ENCODE measurements at places on chromosomes 11 and 22.

GRCh38 chr22:45552580-45553350, 50.1 kb downstream of the FBLN1 start:
- DNase-seq: no peak

- peak; percentile 37 for DNase-seq
These were observed 800 bp downstream of the KCTD21 start for GRCh38 chr11:78187366-78188285.

DNA sequence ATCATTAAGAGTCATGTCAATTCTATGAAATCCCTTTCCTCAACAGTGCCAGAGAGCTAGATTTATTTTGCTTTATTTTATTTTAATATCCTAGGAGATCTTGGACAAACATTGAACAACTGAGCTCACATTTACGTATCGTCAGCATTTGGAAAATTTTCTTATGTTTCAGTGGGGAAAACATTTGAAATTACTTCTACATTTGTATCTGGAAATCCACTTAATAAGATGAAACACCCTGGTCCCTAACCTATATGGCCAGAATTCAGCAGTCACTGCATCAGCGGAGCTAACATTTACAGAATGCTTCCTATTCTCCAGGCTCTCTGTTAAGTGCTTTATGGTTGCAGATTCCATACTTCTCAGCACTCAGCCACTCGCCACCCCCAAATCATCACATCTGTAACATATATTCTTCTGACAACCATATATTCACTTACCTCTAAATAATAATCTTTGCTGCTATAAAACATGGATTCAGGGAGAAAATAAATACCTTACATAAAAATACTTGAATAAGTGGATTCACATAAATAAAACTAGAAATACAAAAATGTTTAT, 773.9 kb downstream of the JRKL start:
- no peak for DNase-seq

GRCh38 chr11:60396382-60396781, at the start of gene MS4A14:
MS4A14 (plus strand) TSS chr11:60396459; CDS start chr11:60396579, 120 bp downstream.
- no peak for DNase-seq

- no peak for DNase-seq
These were observed 5.0 kb downstream of the THY1 start for GRCh38 chr11:119417726-119418540.

DNA sequence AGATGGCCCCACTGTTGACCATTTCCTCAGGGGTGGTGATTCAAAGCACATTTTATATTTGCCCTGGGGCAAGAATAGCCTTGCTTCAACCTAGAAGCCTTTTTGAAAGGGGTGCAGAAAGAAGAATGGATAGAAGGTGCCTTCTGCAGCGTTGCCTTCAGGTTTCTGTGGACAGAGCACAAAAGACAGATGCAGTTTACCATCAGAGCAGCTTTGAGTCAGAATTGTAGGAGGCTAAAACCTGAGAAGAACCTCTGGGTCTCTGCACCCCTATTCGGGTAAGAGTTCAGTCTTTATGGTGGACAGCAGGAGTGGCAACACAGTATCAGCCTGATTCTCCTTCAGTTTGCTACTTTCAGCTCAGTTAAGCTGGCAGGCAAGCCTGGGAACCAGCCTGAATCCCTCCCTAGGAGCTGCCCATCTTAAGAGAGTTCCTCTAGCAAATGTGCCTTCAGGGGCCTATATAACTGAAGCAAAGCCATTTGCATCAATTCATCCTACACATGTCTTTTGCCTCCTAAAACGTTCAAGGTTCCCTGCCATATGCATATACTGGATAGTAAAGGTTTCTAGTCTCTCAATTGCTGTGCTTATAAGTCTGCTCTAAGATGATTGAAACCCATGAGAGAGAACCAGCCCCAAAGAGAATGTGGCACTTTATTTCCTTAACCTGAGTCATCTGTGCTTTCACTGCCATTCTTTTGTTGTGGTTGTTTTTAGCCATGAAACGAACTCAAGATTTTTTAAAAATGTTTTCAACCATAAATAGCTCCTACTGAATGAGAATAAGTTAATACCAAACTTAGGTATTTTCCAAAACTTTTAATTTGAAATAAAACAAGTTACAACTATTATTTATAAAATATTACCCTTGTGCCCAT, 123.0 kb downstream of the TRIM44 start:
- no peak for DNase-seq

DNA sequence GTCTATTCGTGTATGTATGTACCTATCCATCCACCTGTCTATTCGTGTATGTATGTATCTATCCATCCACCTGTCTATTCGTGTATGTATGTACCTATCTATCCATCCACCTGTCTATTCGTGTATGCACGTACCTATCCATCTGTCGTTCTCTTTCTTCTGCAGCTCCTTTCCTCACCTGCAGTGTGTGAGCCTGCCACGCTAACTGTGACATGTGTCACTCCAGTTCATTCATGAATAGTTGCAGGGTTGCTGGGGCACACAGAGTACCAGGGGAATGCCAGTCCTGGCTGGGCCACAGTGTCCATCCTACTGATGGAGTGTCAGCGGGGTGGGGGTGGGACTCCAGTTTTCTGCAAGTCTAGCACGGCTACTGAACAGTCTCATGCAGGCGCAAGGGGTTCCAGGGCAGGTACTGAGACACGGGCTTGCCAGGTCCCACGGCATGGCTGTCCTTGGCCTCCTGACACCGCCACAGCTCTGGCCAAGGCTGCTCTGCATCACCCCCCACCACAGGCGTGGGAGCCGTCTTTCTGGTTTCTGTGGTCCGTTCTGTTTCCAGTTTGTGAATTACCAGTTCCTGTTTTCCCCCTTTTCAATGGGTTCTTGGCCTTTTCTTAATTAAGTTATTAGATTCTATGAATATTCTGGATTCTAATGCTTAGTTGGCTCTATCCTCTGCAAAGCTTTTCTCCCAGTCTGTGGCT, 88.8 kb upstream of the CLDN5 start:
- DNase-seq: no peak

- DNase-seq: no peak
These were observed 6.3 kb upstream of the FXYD2 start for GRCh38 chr11:117830674-117831351.

DNA sequence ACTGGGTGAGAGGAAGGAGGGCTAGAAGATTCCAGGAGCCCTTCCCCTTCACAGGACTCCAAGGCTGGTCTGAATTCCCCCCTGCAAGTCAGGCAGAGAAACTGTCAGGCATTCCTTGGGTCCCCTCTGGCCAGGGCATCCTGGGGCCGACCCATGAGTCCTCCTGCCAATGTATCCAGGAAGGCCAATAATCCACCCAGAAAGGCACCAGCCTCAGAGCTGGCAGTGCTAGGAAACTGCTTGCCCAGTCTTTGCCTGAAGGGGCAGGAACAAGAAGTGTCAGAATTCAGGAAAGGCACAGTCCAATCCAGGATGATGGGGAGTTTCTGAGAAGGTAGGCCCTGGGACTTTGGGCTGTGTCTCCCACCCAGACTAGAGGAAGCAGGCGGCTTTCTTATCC, 41.0 kb downstream of the BUD13 start:
- no peak for DNase-seq

- no peak for DNase-seq
These were observed 5.2 kb downstream of the C11orf52 start for GRCh38 chr11:111923951-111924350.

GRCh38 chr11:26951809-26952515, 42.0 kb upstream of the FIBIN start:
- DNase-seq: no peak

GRCh38 chr11:34575671-34576070, 45.2 kb upstream of the EHF start:
- DNase-seq: no peak

- no peak for DNase-seq
These were observed 77.4 kb upstream of the WNT7B start for GRCh38 chr22:46054091-46055073.

- DNase-seq: no peak
These were observed 63.2 kb downstream of the PACS1 start for GRCh38 chr11:66133216-66133775.

DNA sequence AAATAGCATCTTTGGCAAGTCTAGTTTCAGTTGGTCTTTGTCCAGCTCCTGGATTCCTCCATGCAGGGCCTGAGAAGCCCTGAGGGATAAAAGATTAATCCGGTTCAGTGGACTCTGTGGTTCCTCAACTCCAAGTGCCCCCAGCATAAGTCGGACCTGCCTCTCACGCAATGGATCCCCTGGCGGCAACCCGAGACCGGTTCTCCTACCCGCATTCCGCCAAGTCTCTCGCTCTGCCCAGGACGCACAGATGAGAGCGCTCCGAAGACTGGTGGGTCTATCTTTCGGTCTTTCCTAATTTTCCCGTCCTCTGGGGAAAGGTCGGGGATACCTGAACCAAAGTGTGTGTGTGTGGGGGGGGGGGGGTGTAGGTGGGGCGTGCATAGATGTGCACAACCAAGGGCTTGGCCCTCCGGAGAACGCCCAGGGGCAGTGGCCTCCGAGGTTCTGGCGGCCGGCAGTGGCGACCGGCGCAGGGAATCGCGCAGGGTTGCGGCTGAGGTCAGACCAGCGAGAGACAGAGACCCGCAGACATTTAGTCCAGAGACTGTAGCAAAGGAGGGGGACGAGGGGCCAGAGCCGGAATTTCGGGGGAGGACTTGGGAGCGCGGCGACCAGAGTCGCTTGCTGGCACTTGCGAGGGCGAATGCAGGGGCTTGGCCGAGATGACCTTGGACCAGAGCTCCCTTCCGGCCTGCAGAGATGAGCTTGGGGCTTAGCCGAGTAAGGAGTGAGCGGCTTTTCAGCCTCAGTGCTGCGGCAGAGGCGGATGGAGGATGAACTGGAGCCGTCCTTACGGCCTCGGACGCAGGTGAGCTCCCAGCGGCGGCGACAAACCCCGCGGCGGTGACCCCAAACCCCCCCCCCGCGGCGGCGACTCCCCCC, 712 bp upstream of the SLC2A11 start:
- DNase-seq: no peak

DNA sequence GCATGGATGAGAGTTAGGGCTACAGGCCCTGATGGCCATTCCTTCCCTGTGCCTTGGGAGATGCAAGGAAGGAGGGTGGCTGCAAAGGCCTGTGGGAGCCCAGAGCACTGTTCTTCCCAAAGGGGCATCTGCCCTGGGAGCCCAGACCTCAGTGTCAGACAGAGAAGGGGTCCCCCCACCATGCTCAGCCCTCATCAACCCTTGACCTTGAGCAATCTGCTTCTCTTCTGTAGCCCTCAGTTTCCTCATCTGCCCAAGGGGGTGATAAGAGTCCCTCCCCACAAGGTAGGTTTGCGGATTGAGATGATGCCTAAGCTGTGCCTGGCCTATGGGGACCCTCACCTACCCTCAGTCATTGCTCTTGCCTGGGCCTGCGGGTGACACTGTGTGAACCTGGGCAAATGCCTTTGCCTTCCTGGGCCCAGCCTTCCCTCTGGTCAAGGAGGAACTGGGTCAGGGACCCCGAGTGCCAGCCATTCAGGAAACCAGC, 47.5 kb downstream of the IGLL5 start:
- DNase-seq: no peak

DNA sequence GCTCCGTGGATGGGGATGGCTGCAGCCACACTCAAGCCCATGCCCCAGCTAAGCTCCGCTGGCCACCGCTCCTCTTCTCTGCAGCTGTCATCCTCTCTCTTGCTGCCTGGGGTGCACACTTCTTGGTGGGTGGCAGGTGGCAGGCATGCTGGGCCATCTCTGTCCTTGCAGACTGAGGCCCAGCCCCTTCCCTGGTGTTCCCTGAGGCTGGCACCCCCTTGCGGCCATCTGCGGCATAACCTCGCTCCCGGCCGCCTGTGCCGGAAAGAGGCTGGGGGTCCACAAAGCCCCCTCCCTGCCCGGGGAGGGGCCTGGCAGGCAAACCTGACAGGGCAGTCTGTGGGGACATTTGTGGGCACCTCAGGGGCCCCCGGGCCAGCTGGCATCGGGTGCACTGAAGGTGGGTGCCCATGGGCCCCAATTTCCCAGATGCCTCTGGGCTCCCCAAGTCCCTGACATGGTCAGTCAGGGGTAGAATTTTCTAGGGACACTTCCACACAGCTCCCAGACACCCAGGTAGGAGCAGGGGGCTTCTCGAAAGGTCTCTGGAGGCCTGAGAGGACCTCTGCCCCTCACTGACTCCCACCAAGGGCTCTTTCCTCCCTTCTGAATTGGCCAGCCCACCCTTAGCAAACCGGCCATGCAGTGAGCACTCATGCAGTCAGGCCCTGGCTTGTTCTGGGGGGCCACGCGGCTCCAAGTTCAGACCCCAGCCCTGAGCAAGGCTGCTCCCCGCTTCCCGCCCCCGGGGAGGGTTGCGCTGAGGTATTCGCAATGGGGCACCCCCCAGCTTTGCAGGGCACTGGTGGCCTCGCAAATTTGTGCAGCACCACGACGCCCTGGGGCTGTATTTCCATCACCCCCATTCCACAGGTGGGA, 23.5 kb upstream of the TH start:
- peak; percentile 39 for DNase-seq

- DNase-seq: no peak
These were observed 7.8 kb upstream of the JAML start for GRCh38 chr11:118232659-118233058.

- no peak for DNase-seq
These were observed 20.4 kb upstream of the EIF4G2 start for GRCh38 chr11:10829139-10829538.

DNA sequence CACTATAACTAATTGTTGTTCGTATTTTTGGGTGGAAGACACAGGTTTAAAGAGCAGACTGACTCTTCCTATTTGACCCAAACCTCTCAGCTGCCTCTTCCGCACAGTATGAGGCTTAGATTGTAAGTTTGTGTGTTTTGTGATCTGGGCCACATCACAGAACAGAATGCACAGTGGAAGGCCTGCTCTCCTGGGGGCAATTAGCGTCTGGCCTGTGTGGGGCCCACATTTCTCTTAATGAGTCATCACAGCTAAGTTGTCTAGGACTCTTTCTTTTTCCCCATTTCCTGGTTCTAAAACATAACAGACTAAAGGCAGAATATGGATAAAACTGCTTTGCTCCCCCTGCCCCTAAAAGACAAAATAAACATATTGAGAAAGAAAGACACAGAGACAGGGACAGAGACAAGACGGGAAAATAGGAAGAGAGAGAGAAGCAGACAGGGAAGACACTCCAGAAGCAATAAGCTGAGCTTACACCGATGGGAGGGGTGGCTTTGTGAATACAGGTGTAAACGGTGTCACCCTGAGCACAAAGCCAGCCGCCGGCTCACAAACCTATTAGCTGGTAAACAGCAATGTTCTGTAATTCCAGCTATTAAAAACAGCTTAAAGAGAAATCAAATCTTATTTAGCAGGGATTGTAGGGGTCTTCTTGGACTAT, 127.4 kb upstream of the OPCML start:
- DNase-seq: no peak

GRCh38 chr11:17831883-17832282, 97.3 kb downstream of the KCNC1 start:
- no peak for DNase-seq

DNA sequence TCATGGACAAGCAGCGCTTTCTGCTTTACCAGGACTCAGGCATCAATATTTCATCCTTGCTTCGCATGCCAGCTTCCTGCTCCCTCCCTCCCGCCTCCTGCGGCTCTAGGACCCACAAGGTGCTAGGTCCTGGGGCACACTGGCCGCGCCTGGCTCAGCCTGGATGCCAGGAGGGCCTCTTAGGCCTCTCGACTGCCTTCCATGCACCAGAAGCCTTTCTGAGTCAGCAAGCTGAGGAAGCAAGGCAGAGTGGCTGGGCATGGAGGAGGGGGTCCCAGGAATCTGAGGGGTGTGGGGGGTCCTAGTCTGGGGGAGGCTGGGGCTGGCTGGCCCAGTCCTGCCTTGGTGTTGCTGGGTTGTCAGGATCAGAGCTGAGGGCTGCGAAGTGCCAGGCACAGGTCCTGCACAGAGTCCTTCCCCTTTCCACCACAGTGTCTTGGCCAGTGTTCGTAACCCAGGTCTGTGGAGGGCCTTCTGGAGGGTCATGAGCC, 61.0 kb upstream of the THY1 start:
- DNase-seq: no peak

Measured in stimulated activated CD4-positive, alpha-beta T cell treated with anti-CD3 and anti-CD28 coated beads, Interleukin-1b, Interleukin-23, amount 100 ng/mL, for 1 hour (primary cell).